ENCODE measurements at places on chromosomes 5 and 9. TPM values are rescaled to one million over a fixed set of nuclear protein-coding genes. Genes with fewer than 3 reads are reported as not detected.

DNA sequence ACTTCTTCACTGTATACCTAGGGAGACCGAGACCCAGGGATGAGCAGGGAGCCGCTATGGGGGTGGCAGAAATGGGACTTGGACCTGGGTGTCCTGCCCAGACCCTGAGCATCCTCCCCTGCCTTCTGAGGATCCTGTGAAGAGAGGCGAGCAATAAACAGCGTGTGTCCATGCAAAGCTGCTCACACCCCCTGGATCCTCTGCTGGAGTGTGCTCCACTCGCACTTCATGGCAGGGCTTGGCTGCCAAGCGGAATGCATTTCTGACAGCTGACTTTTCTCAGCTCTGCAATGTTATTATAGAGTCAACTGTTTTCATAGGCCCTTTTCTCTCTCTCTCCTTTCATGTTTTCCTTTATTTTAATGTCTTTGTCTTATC, 31.0 kb upstream of the ALDH1B1 start:
- no peak overlapping the region for H3K4me3 ChIP-seq
- H3K36me3 ChIP-seq: no peaks in the 10 kb centered on the region
- no peak for DNase-seq
- H3K4me1 ChIP-seq: peaks cover 4% of the 10 kb centered on the region
- no peak overlapping the region for H3K27ac ChIP-seq
- H3K27me3 ChIP-seq: peaks cover 4% of the 10 kb centered on the region

DNA sequence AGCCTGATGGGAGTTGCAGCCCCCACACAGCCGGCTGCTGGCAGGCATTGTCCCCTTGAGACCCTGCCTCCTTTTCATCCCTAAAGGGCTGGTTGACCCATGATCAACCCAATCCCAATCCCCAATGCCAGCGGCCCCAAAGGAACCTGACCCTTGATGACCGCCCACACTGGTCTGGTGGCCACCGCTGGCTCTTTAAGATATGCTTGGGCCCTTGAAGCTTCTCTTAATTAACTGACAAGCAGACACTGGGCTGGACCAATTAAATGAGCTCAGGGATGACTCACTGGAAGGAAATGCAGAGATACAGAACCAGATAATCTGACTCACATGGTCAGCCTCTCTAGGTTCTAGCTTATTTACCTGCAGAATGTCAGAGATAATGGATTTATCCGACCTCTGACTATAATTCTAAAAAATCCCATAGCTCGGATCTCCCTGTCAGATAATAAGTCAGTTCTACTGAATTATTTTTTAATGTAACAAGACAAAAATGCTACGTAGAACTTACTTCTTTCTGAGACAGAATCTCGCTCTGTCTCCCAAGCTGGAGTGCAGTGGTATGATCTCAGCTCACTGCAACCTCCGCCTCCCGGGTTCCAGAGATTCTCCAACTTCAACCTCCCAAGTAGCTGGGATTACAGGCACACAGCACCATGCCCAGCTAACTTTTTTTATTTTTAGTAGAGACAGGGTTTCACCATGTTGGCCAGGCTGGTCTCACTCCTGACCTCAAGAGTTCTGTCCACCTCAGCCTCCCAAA, 11.1 kb upstream of the MLANA start:
- H3K27me3 ChIP-seq: no peaks in the 10 kb centered on the region
- DNase-seq: no peak
- no peak overlapping the region for H3K4me3 ChIP-seq
- H3K4me1 ChIP-seq: peaks cover 16% of the 10 kb centered on the region

DNA sequence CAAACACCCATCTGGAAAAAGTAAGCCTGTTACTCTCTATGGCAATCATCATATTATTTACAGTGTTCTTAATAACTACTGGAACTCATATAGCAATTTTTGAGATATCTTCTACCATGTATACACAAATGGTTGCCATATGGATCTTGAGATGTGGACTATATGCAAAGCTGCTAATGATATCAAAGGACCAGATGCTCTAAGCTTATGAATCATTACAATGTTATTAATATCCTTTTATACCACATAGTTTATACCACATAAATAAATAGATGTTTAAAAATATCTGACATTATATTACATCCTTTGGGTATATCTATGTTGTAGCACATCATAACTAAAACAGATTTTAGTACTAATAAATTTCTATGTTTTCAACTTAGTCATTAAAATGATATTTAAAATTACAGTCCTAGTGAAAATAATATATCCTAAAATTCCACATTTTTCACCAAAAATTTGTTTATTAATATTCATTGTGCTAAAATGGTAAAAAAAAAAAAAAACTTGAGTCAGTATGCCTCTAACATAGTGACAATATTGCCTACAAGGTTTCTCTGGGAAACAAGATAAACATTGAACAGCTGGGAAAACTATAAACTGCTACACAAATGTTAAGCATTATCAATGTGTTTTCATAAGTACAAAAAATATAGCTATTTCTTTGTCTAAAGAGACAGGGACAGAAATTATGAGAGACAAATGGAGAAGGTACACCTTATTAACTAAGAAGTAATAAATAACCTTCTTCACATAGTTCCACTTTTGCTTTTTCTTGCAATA, 85.5 kb downstream of the DTWD2 start:
- H3K36me3 ChIP-seq: peaks cover 7% of the 10 kb centered on the region
- peaks cover 2% of the 10 kb centered on the region for H3K4me1 ChIP-seq
- H3K4me3 ChIP-seq: no peak overlapping the region
- DNase-seq: no peak
- H3K27ac ChIP-seq: no peak overlapping the region

DNA sequence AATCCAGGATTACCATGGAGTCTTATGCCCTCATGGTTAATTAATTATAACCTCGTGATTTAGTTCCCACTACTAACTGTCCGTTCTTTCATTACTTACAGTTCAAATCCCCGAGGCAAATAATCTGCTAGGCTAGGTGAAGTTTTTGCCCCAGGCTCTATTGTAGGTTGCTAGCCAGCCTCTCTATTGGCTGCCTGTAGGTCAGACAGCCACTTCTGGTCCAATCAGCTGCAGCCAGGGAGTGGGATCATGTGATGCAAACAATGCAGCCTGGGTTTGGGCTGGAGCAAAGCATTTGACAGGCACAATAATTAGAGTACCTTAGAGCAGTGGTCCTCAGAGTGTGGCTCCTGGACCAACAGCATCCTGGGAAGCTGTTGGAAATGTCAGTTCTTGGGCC, 17.7 kb downstream of the TMEM252 start:
- H3K4me1 ChIP-seq: no peaks in the 10 kb centered on the region
- H3K4me3 ChIP-seq: no peak overlapping the region
- no peak overlapping the region for H3K27ac ChIP-seq
- no peak for DNase-seq

- H3K4me3 ChIP-seq: no peak overlapping the region
- DNase-seq: no peak
- H3K27me3 ChIP-seq: peaks cover 9% of the 10 kb centered on the region
- no peak overlapping the region for H3K27ac ChIP-seq
Measured at GRCh38 chr9:70076678-70077077, 33.0 kb downstream of the MAMDC2 start.

DNA sequence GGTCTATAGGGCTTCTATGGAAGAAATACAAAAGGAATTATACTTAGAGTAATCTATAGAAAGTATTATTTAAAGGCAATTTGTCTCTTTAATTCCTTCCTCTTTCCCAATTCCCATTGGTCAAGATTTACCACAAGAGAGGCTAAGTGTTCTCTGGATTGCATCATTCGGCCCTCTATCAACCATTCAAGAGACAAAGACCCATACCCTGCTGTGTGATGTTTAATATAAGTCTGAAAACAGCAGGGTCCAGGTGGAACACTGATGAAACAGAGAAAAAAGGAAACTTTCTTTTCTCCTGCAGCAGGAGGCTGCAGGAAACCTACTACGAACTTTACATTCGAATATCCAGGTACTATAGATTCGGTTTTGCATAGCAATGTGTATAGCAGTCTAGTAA, 323.4 kb downstream of the CHSY3 start:
- no peaks in the 10 kb centered on the region for H3K4me1 ChIP-seq
- no peaks in the 10 kb centered on the region for H3K36me3 ChIP-seq
- no peak for DNase-seq
- H3K4me3 ChIP-seq: no peak overlapping the region
- no peak overlapping the region for H3K27ac ChIP-seq

- no peak for DNase-seq
- H3K4me3 ChIP-seq: no peak overlapping the region
- no peaks in the 10 kb centered on the region for H3K27me3 ChIP-seq
- no peak overlapping the region for H3K27ac ChIP-seq
- no peaks in the 10 kb centered on the region for H3K36me3 ChIP-seq
Measured at GRCh38 chr9:18629136-18629535, 155.2 kb downstream of the ADAMTSL1 start.

- DNase-seq: no peak
- H3K36me3 ChIP-seq: peaks cover 14% of the 10 kb centered on the region
- H3K4me3 ChIP-seq: no peak overlapping the region
- H3K4me1 ChIP-seq: peaks cover 34% of the 10 kb centered on the region
Measured at GRCh38 chr5:37109338-37109737, 139.8 kb downstream of the CPLANE1 start.

- no peak overlapping the region for H3K27ac ChIP-seq
- no peak overlapping the region for H3K4me3 ChIP-seq
- no peaks in the 10 kb centered on the region for H3K36me3 ChIP-seq
- DNase-seq: no peak
- H3K4me1 ChIP-seq: no peaks in the 10 kb centered on the region
Measured at GRCh38 chr9:12095931-12096330, 597.3 kb upstream of the TYRP1 start.

GRCh38 chr5:134255418-134256150, 29.7 kb upstream of the PPP2CA start:
- H3K4me3 ChIP-seq: no peak overlapping the region
- DNase-seq: no peak
- no peaks in the 10 kb centered on the region for H3K36me3 ChIP-seq
- H3K4me1 ChIP-seq: no peaks in the 10 kb centered on the region
- no peaks in the 10 kb centered on the region for H3K27me3 ChIP-seq
- no peak overlapping the region for H3K27ac ChIP-seq

GRCh38 chr5:9564752-9565151, 18.9 kb upstream of the SEMA5A start:
- DNase-seq: no peak
- no peak overlapping the region for H3K4me3 ChIP-seq
- H3K4me1 ChIP-seq: no peaks in the 10 kb centered on the region
- no peaks in the 10 kb centered on the region for H3K27me3 ChIP-seq

DNA sequence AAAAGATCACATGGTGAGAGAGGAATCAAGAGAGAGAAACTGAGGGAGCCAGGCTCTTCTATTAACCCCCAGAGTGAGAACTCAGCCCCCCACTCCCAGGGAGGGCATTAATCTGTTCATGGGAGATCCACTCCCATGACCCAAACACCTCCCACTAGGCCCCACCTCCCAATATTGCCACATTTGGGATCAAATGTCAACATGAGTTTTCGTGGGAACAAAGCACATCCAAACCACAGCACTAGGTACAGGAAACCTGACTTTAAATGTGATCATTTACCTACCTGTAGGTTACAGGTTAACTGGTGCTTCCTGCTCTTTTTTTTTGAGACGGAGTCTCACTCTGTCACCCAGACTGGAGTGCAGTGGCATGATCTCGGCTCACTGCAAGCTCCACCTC, 16.9 kb downstream of the NNT start:
- H3K4me3 ChIP-seq: no peak overlapping the region
- no peaks in the 10 kb centered on the region for H3K27me3 ChIP-seq
- no peaks in the 10 kb centered on the region for H3K36me3 ChIP-seq
- DNase-seq: no peak

DNA sequence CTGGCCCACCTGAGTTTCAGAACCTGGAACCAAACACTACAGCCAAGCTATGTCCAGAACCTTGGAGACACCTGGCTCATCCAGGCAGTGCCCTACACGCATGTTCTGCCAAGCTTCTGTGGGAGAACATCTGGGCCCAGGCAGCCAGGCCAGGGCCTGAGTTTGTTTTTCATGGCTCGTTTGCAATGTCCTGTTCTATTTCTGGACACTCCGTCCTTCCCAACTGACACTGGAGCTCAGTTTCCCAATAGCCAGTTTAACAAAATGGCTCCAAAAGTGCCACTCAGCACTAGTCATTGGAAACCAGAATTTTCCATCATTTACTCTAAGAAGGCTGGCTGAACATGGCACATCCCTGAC, 38.6 kb downstream of the SH3RF2 start:
- H3K27ac ChIP-seq: no peak overlapping the region
- no peaks in the 10 kb centered on the region for H3K27me3 ChIP-seq
- no peak for DNase-seq
- no peak overlapping the region for H3K4me3 ChIP-seq
- no peaks in the 10 kb centered on the region for H3K4me1 ChIP-seq
- H3K36me3 ChIP-seq: no peaks in the 10 kb centered on the region

DNA sequence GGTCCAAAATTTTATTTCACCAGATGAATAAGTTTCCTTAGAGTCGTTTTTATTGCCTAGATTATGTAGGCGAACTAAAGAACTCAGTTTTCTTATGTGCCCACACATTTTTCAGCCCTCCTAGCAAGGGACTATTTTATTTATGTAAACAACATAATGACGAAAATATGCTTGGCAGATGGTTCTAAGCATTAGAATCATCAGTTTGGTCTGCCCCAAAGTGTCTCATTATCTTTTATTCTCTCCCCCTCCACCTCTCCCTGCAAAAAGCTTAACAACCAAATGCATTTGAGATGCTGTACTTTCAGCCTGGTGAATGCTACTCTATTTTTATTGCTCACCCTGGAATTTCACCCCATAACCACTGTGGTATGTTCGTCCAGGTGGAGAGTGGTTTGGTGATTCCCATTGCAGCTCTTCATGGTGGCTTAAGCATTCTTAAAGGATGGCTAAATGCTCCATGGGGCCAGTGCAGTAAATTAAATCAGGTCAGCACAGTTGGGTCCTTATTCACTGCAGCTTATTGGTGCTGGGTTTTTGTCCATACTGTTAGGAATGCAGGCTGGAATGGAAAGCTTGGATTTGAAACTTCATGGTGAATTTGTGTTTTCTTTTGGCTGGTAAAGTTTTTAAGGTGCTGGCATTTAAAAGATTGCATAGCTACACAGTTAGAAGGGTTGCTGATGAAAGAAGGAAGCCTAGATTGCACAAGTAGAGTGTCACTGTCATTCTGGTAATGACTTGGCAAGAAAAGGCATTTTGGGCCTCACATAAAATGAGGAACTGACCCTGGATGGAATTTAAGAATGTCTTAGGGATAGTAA, 39.2 kb downstream of the TLE4 start:
- H3K27ac ChIP-seq: peak overlapping the region; percentile 43
- H3K4me1 ChIP-seq: peaks cover 59% of the 10 kb centered on the region
- H3K36me3 ChIP-seq: peaks cover 31% of the 10 kb centered on the region

SLC6A3 gene
- total RNA-seq: 0.27 TPM

IFNE gene
- 0.44 TPM for total RNA-seq

UGCG gene
- total RNA-seq: 15.6 TPM

PIP5K1B gene
- 0.47 TPM for total RNA-seq

IL5 gene
- total RNA-seq: not detected

CNOT8 gene
- 116 TPM for total RNA-seq
